Activated CD4-positive, alpha-beta T cell treated with anti-CD3 and anti-CD28 coated beads, Interleukin-2, amount 50 U/mL, for 24 hours (primary cell): ENCODE measurements at places on chromosomes 7 and 10.

GRCh38 chr7:6162650-6163366 is 109.6 kb downstream of the CYTH3 start:
- DNase-seq, result no peak

DNA sequence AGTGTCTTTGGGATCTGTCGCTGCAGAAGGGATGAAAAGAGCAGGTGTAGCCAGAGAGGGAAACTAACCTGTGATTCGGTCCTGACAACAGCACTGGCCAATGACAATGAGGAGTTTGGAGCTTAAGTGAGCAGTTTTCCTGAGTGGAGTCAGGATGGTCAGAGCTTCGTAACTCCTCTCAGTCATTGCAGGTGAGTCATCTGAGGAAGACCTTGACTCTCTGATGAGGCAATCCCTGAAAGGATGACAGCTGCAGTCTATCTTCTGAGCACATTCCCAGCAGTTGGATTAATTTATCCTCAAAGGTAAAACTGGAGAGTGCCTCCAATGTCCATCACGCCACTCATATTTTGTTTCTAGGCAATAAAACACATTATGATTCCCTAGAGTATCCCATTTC is 401.9 kb downstream of the POM121L12 start:
- DNase-seq, result no peak

GRCh38 chr10:6667679-6668270 is 87.7 kb upstream of the PRKCQ start:
- no peak for DNase-seq

DNA sequence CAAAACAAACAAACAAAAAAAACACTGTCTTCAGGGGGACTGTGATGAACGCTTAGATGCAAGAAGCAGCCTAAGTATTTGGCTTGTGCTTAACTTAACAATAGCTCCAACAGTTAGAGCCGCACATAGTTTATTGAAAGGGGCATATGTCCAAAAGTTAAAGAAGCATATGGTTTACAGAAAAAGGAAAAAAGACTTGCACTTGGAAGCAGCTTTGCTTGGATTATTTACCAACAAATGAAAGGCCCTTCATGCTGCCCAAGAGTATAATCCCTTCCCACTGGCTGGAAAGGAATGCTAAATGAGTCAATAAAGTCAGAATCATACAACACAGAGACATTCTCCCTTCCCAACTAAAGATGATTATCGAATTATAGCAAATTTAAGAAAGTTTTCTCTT is 77.9 kb downstream of the GLI3 start:
- no peak for DNase-seq

DNA sequence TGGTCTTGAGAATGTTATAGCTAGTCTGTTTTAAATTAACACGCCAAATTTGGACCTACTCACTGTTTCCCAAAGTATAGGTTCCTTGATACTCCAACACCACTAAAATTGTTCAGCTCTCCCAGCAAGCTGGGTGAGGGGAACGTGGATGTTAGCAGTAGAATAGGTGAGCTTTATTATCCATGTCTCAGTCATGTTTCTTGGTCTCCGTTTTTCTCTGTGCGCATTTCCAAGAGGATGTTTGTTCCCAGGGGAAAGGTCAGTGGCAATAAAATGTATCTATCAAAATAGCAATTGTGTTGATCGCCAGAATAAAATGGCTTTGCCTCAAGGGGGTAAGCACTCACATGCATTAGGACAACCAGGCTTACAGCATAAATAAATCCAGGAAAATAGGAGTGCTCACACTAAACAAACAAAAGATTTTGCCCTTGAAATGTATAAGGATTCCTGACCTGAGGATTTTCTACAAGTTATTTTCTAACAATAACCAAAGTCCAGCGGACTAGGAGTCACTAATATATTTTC is 187.0 kb upstream of the C7orf33 start:
- DNase-seq, result no peak

GRCh38 chr7:104628017-104628416 is 299.6 kb downstream of the LHFPL3 start:
- DNase-seq, result no peak

- DNase-seq, result no peak
Measured at GRCh38 chr7:31175672-31176071, 123.6 kb downstream of the ADCYAP1R1 start.
